SW480 (cell line): ENCODE measurements at places on chromosomes 1 and 21.

DNA sequence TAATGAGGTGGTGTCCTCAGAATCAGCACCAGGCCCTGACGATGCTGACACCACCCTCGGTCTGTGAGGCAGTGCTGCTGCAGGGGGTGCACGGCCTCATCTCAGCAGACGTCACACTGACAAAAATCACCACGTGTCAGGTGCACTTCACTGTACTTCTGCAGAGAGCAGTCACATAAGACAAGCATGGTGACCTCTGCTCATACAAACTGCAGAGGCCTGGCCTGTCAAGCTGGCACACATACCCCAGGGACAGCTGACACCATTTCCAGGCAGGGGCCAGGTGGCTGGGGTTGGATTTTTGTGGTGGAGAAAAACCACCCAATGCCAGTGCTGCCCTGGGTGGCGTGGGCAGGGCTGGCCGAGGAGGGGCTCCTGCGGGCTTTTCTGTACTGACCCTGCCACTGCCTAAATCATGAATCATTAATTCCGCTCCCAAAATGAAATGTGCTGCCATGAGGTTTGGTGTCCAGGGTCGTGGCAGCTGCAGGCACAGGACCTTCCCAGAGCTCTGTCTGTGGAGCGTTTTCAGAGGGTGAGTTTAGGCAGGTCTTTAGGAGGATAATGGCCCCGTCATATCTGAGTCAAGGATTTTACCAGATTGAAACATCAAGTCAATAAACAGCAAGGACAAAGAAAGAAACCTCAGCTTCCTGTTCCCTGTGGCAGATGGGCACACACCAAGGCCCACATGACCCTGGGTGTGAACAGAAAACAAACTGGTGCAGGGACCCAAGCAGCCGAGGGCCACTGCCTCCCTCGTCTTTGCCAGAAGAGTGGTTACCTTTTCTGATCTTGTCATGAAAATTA lies 33.4 kb upstream of the GPR153 start:
- DNase-seq: no peak

DNA sequence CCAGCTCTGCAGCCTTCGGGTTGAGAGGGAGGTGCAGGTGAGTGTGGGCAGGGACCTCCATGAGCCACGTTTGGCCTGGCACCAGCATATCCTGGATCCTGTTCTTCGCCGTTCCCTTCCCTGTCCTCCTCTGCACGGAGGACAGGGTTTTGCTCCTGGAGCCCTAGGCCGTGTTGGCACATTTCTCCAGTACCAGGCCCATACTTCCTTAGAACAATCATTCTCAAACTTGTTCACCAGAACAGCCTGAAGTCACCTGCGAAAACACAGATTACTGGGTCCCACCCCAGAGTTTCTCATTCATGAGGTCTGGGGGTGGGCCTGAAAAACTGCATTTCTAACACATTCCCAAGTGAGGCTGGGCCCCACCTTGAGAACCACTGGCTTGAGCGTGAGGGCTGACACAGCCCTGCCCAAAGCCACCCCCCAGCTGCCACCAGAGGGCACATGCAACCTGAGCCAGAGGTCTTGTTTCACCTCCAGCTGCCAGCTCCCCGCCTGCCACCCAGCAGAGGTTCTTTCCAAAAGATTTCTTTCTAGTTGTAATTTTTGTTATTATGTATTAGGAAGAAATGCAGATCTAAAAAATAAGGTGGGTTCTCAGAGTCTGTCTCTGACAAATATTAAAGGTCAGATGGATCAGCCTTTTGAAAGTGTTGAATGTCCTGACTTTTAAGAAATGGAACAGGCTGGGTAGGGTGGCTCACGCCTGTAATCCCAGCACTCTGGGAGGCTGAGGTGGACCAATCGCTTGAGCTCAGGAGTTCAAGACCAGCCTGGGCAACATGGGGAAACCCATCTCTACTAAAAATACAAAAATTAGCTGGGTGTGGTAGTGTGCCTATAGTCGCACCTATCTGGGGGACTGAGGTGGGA lies 39.6 kb upstream of the LDLRAP1 start:
- DNase-seq: peak; percentile 48

GRCh38 chr1:6224718-6225117 lies 11.0 kb downstream of the ICMT start:
- DNase-seq: peak; percentile 33

DNA sequence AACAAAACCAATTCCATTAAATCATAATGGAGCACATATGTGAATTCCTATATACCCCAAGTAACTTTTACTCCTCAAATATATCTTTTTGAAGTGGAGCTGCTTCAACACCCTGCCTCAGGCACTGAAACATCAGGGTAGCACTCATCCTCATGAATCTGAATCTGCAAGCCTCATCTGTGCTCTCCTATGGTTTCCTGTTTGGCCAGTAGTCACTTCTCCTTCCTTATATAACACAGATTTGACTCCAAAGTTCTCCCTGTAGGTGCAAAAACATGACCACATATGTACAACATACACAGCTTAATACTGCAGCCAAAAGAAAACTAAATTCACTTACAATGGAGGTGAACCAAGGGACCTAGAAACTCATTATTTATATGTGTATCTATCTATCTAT lies 7.2 kb downstream of the TRIT1 start:
- DNase-seq: no peak

DNA sequence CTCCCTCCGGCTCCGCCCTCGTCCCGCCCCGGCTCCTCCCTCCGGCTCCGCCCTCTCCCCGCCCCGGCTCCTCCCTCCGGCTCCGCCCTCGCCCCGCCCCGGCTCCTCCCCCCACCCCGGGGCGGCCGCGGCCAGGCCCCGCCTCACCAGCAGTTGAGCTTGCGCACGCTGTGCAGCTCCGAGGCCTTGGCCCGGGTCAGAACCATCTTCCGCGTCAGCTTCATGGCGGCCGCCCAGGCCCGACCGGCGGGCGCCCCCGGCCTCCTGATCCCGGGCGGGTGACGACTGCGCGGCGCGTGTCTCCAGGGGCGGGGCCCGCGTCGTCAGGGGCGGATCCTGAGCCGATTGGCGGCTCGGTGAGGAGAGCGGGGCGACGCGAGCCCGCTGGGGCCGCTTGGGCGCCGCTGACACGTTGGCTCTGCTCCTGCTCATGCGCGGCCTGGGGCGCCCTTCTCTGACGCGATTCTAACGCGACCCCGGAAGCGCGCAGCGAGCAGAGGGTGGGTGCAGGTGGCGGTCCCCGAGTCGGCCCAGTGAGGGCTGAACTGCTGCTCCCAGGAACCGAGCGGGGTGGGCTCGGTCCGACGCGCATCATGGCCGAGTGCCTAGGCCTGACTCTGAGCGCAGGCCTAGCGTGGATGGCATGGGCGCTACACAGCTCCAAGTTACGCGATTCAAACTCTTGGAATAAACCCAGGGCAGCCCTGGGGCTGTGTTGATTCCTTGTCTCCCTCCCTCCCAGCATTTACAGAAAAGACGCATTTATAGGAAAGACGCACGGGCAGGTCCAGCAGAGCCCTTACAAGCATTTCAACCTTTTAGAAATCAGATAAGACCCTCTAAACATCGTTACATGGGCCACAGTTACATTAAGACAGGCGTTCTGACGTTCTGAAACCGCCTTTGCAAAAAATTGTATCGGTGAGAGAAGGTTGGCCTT lies at the start of gene CFAP410:
Gene CFAP410 (minus strand): TSS at position 420 of the 940 bp plus-strand sequence. CDS start 196 bp downstream, at position 224.
- DNase-seq: peak; percentile 95

DNA sequence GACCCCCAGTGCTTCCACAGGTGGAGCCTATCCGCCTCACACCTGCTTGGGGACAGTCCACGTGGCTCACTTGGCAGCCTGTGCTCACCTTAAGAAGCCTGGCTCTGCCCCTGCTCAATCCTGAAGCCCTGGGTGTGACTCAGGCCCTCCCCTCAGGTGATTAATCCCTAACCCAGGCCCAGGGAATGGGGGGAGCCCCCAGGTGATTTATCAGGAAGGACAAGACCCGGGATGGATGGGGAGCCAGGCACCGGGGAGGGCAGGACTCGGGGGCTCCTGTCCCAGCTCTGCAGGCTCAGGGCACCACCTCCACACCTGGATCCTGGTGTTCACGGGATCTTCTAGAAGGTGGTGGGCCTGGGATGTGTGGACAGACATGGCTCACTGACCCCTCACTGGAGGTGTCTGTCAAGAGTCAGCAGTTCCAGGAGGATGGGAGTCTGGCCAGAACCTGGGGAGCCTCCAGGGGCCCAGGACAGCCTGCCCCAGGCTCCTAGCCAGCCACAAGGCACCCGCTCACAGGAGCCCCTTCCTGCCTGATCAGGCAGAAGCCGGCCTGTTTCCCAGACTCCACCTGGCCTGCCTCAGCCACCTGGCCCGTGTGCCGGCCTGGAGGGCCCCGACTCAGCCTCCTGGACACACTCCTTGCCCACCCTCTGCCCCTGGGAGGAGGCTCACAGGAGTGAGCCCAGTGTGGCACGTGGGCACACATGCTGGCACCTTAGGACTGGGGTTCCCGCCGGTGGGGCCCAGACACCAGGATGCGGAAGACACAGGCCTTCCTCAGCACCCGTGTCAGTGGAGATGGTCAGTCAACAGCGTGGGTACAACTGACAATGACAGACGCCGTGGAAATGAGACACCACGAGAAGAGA lies 38.6 kb upstream of the COL6A1 start:
- no peak for DNase-seq

GRCh38 chr1:184483101-184483683 lies 96.4 kb downstream of the C1orf21 start:
- no peak for DNase-seq

DNA sequence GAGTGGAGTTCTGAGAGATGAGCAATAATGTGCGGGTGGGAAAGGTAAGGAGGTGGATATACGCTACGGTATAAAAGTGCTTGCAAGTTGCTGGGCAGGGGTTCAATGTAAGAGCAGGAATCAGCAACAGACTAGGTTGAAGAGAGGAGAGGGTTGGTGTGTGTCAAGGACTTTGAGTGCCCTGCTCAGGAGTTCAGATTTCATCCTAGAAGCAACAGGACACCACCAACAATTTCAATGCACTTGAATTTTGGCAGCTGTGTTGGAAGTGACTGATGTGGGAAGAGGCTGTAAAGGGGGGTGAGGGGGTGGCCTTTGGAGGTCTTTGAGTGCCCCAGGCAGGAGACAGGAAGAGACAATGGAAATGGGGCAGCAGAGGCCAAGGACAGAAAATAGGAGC lies 57.3 kb downstream of the RHOU start:
- no peak for DNase-seq

DNA sequence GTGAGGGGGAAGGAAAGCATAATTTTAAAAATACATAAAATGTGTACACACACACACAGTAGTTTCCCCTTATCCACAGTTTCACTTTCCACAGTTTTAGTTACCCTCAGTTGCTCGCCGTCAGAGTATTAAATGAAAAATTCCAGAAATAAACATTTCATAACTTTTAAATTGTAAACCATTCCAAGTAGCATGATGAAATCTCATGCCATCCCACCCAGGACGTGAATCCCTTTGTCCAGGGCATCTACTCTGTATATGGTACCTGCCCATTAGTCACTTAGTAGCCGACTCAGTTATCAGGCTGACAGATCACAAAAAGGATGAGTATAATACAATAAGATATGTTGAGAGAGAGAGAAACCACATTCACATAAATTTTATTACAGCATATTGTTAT lies 36.2 kb downstream of the EPS15 start:
- no peak for DNase-seq

DNA sequence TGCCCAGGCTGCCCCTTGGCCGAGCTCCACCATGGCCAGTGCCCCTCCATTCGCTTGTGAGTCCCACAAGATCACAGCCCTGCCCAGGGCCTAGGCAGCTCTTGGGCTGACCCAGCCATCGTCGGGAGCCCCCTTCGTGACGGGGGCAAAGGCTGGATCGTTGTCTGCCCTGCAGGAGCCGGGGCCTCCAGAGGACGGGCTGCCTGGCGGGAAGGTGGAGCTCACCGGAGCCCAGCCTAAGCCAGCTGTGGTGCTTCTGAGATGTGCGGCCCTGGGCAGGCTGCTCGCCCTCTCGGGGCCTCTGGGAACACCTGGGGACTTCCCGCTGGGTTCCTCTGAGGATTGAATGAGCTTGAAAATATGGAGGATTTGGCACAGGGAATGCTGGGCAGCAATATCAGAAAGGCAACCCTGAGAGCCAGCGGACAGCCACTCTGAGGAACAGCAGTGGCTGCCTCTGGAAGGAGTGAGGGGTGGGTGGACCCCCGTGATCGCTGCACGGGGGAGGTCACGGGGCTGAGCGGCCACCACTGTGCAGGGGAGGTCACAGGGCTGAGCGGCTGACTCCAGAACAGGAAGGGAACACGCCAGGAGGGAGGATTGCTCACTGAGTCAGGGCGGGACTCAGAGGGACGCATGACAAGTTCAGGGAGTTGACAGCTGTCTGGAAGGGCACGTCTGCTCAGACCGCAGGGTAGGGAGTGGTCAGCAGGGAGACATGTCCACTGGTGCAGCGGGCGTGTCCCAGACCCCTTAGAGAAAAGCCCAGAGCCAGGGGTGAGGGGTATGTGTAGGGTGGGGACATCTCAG lies 19.3 kb downstream of the TP73 start:
- no peak for DNase-seq

GRCh38 chr1:5709976-5710375 lies 282.2 kb downstream of the NPHP4 start:
- no peak for DNase-seq

GRCh38 chr1:119141020-119141424 lies 569 bp upstream of the WARS2 start:
- DNase-seq: peak; percentile 2

DNA sequence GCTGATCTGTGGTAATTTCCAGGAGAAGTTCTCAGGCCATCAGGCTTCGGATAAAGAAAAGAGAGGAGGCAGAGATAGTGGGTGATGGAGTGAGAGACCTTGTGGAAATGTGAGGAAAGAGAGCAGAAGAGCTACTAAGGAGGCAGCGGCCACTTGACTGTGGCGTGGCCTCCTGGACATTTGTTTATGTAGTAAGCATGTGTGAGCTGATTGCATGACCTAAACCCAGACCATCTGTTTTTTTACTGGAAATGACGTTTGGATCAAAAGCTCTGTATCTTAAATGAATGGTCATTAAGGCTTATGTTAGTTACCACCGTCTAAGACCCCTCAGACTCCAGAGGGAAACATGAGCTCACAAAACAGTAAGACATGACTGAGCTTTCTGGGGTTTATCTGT lies 13.6 kb downstream of the ATP1B1 start:
- DNase-seq: no peak

GRCh38 chr1:78226784-78227183 lies 181.0 kb downstream of the GIPC2 start:
- DNase-seq: no peak

DNA sequence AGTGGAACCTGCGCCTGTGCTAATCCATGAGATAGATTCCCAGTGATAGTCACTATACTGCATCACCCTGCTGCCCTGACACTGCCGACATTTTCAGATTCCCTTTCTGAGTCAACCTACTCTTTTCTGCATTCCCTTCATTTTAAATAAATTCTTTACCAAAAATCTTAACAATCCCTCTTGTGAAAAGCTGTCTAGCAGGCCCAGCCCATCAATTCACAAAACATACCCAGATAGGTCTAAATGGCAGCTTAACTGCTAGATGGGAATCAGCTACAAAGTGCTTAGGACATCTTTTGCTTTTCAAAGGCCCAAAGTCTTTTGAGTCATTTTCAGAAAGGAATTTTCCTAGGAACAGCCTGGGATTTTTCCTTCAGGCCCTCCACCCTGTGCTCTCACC lies 180.1 kb upstream of the PTBP2 start:
- DNase-seq: no peak

GRCh38 chr1:21175670-21176581 lies 771 bp downstream of the EIF4G3 start:
- peak; percentile 54 for DNase-seq

- DNase-seq: no peak
These were observed 75.5 kb upstream of the TNR start for GRCh38 chr1:175818929-175819328.
